ENCODE measurements at places on chromosomes 2 and 18.

DNA sequence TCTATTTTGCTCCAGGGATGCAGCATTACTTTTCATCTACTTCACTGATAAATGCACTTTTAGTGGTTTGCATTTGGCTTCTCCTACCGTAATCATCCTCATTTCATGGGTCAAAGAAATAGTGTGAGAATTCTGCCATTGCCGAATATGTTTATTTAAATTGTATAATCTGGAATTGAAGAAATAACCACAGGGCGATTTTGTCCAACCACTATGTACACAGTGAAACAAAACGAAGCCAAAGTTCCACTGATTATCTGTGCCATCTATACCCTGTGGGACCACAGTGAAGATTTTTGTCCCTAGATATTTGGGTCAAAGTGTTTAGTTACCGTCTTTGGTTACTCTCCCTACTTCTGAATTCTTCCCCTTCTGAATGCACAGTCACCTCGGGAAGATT is 888.6 kb upstream of the NRXN1 start:
- DNase-seq: no peak

GRCh38 chr2:8607606-8608005 is 74.2 kb upstream of the ID2 start:
- no peak for DNase-seq

- DNase-seq: no peak
Measured at GRCh38 chr18:7038330-7038851, 79.2 kb downstream of the LAMA1 start.

- no peak for DNase-seq
Measured at GRCh38 chr2:33712674-33713073, 113.6 kb upstream of the FAM98A start.

DNA sequence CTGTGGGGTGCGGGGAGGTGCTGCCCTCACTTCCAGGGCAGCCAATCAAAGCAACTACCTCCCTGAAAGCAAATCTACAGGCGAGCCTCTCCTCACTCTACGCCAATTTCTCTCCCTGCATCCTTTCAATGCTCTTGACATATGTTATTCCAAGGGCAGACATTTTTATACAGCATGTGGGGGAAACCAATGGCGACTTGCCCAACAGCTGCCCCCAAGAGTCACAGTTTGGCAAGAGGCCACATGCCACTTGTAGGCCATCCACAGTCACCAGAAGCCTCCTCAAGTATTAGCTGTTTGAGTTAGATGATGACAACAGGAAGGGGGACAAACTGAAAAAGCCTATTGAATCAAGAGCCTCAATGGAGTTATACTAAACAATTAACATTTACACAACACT is 114.6 kb downstream of the MYO5B start:
- DNase-seq: no peak

- no peak for DNase-seq
Measured at GRCh38 chr2:201642579-201643215, 606 bp downstream of the TMEM237 start.

GRCh38 chr2:216949700-216950413 is 90.0 kb upstream of the TNP1 start:
- no peak for DNase-seq

DNA sequence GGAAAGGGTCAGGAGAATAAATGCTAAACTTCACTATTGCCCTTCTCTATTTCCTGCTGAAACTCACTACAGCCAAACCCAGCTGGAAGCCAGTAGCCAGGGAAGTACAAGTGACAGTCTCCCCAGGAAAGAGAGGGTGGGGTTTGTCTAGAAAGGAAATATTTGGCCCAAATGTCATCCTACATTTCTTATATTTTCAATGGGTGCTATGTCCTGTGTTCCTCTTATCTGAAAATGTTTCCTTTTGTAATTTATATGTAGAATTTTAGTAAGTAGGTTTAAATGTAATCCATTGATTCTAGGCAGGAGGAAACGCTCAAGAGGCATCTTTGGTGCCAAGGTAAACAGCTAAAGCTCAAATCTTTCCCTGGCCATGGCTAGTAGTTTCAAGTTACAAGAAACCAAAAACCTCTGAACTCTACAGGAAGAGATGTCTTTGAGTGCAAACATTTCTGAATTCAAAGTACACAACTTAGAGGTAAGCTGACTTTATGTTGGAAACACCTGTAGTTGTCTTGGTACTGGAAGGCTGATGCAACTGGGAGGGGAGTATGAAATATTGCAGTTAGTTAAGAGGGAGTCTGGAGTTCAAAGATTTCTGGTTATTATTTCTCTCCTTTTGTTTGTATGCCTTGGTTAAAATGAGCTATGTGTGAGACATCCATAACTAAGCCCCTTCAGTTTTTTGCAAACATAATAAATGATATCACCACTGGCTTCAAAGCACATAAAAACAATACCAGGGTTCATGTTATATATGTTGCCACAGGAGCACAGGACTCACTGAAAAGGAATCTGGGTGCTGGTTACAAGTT is 356.1 kb upstream of the ZC3H15 start:
- no peak for DNase-seq

DNA sequence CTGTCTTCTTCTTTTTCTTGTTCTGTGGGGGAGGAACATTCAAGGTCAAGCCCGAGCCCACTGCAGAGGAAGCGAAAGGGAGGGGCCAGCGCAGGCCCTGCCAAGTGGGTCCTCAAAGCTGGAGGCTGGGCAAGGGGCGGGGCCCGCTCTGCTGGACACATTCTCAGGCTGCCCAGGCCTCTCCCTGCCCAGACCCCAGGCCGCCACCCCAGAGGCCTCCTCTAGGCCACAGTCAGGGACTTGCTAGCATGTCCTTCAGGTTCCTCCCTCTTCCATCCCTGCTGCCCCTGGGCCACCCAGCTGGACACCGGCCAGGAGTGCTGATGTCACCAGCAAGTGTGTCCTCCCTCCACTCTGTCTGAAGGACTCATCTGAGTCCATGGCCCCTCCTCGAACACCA is 44.1 kb downstream of the KIF1A start:
- no peak for DNase-seq
